ENCODE measurements at places on chromosomes 16 and 17.
A peak's percentile ranks its signal among the peaks of the same experiment; 100 is the strongest.

- DNase-seq, result no peak
These were observed 52.3 kb downstream of the PRMT7 start for GRCh38 chr16:68362947-68363657.

DNA sequence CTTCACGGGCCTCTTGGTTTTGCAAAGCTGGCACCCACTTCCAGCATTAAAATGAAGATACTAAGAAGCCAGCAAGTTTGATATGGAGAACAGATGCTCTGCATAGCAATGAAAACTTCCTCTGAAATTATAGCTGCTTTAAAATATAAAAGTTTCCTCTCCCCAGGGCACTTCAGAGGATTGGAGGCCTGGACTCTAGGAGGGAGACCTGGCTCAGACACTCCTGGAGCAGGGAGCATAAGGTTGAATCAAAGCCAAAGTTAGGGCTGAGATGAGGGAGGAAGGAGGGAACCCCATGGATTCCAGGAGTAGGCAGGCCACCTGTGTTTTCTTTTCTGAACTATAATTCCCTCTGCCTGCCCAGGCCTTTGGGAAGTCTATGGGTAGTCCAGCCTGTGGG, 176.0 kb upstream of the RPL38 start:
- DNase-seq, result no peak

- DNase-seq, result no peak
These were observed 1.3 kb downstream of the MKS1 start for GRCh38 chr17:58217766-58218165.

DNA sequence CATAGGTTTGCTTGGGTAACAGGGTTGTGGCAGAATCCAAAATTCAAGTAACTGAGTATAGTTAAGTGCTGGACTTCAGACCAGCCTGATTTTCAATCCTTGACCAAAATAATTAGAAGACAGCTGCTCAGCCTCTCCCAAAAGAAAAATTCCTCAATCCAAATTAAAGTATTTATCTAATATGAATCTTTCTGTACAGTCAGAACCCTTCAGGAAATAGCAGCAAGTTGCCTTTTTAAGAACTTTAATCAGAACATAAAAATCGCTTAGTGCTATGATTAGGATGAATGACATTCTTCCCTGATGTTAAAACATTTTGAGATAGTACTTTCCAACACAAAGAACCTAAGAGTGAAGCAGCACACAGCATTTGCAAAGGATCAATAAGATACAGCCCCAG, 50.2 kb downstream of the CFDP1 start:
- no peak for DNase-seq

GRCh38 chr16:2152695-2153506, 2.7 kb upstream of the TRAF7 start:
- DNase-seq, result peak; percentile 17

GRCh38 chr16:6892966-6893365, 439.7 kb upstream of the RBFOX1 start:
- DNase-seq, result no peak

GRCh38 chr16:10600782-10601443, 20.5 kb upstream of the EMP2 start:
- DNase-seq, result peak; percentile 62

DNA sequence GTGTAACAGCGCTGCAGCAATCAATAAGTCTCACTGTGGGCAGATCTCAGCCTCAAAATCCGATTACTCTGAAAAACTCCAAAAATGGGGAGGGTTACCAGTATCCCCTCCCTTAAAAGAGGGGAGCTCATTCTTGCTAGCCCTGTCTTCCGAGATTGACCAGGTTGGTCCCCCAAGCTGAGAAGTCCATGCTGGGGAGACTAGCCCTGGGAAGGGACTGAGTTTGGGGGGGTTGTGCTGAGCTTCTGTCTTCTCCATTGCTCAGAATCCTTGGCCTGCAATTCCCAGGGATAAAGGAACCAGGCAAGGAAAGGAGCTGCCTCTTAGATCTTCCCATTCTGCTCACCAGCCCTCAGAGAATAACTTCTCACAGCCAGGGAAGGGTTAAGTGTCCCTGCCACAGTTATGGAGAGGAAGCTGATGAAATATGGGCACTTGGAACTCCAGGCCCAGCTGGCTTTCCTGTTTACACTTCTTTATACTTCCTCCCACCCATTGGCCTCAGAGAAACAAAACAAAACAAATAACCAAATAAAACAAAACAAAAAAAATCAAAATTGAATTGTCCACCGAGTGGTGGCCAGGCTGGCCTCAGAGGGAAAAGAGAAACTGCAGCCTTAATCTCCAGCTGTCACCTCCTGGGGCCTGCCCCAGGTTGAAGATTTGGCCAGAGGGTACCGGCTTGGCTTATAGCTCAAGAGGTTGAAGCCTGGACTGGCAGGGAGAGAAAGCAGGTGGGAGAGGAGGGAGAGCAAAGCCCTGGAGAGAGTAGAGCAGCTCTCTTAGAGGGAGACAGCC, 2.6 kb downstream of the HOXB3 start:
- DNase-seq, result no peak

DNA sequence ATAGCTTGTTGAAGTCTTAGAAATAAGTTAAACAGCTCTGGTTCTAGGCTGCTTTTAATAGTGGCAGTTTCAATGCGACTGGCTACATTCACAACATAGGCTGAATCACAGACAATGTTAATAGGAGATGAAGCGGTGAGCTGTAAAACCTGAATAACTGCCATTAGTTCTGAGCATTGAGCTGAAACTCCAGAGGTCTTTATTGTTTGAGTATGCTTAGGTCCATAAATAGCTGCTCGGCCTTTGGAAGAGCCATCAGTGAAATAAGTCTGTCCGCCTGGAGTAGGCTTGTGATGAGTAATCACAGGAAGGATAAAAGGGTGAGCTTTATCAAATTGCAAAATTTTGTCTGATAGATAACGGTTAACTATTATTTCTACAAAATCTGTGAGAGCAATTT, 9.4 kb upstream of the ZNF689 start:
- no peak for DNase-seq

GRCh38 chr17:74659889-74660288, 36.4 kb upstream of the CD300E start:
- DNase-seq, result no peak

DNA sequence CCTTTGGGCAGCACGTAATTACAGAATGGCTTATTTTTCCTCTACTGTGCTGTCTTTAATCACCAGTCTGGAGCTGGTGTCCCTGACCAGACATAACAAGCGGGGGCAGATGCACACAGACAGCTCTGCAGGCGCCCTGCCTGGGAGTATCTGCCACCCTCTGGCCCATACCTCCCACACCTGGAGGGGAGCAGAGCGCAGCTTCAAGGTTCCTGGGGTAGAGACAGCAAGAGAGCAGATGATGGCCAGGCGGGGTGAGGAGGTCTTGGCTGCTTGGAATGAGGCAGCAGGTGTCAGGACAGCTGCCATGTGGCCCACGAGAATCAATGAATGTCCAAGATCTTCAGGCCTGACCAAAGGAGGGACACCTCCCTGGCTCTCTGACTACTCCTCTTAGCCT, 23.8 kb downstream of the TMEM94 start:
- DNase-seq, result no peak

GRCh38 chr16:66428682-66429251, 1.7 kb downstream of the BEAN1 start:
- no peak for DNase-seq

DNA sequence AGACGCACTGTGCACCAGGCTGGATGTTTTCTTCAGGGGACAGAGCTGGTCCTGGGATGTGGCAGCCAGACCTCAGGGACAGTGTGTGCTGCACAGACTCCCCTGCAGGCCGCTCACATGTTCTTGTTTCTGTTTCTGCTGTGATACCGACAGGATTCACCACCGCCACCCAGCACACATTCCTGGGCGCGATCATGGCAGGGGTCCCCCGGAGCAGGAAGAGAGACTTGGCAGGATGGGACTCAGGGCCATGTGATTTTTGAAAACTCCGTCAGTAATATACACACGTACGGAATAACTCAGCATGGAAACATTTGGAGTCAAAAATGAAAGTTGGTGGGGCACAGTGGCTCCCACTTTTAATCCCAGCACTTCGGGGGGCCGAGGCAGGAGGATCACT, 79.0 kb downstream of the HAPSTR1 start:
- no peak for DNase-seq

DNA sequence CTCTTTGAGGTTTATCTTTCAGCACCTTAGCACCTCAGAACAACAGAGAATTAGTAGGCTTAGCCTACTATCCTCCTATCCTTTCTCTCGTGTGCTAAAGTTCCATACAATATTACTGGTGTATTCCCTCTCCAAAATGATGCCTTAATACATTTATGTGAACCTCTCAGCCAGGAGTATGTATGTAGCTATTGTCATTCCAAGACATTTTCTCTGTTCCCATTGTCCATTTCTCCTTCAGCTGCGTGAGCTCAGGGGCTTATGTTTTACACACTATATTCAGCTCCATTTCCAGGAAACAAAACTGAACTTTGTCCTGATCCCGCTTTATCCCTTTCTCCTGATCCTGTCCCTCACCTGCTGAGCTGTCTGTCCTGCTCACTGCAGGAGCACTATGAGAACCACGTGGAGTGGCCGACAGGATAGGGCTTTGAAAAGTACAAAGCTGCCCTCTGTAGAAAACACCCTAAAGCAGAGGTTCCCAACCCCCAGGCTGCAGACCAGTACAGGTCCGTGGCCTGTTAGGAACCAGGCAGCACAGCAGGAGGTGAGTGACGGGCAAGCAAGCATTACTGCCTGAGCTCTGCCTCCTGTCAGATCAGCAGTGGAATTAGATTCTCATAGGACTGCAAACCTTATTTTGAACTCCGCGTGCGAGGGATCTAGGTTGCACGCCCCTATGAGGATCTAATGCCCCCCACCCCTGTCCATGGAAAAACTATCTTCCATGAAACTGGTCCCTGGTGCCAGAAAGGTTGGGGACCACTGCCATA, 55.7 kb downstream of the CENPV start:
- no peak for DNase-seq

- no peak for DNase-seq
These were observed 32.9 kb downstream of the STH start for GRCh38 chr17:46031920-46032319.

- DNase-seq, result no peak
These were observed 1.6 kb downstream of the KIF22 start for GRCh38 chr16:29791845-29792807.

DNA sequence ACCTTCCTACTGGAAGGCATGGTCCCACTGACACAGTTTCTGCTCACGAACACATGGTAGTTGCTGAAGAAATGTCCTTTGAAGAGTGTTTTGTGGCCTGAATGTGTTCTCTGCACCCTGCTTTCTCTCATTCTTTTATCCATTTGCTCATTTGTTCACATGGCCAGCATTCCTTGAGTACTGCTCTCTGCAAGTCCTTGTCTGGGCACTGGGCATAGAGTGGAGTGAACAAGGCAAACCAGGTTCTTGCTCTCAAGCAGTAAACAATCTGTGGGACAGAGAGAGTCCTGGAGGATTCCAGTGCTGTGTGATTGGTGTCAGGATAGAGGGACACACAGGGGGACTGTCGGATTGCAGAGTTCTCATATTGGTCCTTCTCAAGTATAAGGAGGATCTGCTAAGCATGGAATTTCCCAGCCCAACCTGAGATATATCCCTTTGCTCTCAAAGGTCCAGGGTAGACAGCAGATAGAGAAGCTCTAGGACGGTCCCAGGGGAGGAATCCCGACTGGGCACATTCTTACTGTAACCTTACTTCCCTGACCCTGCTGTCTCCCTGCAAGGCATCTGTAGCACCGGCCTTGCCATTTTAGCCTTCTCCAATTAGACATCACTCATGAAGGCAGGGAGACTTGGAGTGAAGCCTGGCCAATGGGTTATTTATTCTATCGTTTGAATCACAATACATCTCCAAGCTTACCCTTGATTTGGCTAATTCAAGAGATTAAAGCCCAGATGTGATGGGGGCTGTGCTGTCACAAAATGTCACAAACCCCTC, 32.3 kb downstream of the ARL4D start:
- DNase-seq, result no peak

DNA sequence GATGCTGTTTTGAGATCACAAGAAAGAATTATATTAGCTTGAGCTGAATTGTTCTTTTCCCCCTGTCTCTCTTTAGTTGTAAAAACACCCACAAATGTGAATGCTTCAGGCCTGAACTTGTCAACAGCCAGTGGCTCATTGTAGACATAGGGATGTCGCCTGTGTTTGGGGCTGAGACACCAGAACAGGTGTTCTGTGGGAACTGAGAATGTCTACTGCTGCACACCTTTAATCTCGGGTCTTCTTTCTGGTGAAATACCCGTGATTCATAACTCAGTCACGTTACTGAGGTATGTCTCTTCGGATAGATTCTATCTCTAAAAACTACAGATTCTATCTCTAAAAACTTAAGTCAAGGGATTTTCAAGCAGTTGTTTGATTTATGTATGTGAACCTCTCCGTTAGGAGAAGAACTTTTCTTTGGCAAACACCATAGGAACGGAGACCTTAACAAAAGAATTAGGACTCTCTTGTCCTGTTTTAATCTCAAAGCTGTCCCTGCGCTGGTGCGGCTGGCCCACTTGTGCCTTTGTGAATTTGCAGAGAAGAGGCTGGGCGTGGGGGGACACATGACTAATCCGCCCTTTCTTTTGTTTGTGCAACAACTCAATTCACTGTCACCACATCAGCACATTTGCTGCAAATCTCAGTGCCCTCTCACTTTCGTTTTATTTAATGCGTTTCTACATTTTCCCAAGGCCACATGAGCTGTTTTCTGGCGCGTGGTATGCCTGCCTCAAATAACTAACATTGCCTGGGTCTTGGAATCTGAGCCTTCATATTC, 643.0 kb downstream of the MAF start:
- no peak for DNase-seq

DNA sequence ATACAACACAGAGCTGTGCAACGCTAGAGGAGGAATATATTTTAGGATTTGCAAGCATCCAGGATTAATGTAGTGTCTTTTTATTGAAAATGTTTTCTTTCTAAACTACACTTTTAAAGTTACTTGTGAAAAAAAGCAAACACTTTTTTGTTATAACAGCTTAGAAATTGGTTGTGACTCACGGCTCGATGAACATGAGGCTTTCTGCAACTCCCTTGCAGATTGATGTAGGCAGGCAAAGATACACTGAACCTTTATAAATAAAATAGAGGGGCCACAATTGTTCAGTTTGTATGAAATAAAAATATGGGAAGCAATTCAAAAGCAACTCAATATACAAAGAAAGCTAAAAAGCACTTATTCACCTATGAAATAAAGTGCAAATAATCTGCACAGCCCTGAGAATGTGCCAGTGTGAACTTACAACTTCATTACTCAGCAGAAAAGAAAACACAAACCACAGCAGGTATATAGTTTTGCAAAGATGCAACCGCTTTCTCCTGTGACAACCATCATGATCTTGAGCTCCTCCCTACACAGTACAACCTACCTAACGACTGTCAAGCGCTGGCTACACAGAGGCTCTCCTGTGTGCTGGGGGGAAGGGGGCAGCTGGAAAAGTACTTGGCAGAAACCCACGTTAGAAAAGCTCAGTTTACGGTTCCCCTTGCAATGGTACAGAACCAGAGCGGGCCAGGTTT, 948 bp downstream of the LUC7L start:
- no peak for DNase-seq

DNA sequence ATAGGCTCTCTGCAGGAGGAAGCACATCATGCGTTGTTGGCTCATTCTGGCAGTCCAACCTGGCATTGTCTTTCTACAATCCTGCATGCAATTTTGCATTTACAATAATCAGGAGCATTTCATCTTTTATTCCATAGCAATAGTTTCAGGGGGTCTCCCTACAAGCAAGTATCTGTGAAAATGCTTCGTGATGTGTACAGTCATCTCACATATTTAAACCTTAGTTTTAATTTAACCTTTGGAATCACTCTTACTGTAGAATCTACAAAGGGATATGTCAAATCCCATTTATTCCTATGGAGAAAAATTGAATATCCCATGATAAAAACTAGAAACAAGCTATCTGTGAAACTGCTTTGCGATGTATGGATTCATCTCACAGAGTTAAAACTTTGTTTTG, 112.0 kb upstream of the WSB1 start:
- DNase-seq, result no peak

- DNase-seq, result no peak
These were observed 171.6 kb downstream of the PRKCB start for GRCh38 chr16:24007391-24007790.

All from fibroblast of skin of right quadriceps (primary cell).